Mesenteric fat pad (tissue), 1 donor: ENCODE measurements at places on chromosomes 7 and 10.
A peak's percentile ranks its signal among the peaks of the same experiment; 100 is the strongest.

DNA sequence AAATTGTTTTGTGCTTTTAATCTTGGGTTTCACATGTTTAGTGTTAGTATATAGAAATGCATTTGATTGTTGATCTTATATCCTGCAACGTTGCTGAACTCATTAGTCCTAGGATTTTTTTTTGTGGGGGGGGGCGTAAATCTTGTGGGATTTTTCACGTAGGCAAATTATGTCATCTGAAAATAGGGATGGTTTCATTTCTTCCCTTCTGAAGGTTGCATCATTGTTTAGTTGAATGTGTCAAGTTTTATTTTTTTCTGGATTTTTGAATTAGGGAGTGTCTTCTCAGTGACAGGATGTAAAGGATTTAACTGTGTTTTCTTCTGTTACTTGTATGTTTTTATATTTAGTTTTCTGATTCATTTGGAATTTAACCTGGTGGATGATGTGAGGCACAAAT, 26.7 kb downstream of the MKLN1 start:
- DNase-seq: no peak

DNA sequence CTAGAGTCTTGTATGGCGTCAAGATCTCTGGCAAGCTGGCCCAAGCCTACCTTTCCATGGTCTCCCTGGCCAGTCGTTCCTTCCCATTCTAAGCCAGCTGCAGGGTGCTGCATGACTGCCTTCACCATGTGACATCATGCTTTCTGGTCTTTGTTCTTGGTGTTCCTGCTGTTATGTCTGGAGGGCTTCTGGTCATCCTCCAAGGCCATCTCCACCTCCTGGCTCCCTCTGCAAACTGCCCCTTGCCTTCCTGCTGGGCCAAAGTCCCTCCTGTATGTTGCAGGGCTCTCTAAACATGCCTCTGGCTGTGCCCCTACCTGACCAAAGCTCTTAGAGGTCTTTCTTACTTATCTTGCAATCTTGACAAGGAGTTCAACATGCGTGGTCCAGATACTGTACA, 44.4 kb upstream of the SHH start:
- DNase-seq: peak; percentile 45

DNA sequence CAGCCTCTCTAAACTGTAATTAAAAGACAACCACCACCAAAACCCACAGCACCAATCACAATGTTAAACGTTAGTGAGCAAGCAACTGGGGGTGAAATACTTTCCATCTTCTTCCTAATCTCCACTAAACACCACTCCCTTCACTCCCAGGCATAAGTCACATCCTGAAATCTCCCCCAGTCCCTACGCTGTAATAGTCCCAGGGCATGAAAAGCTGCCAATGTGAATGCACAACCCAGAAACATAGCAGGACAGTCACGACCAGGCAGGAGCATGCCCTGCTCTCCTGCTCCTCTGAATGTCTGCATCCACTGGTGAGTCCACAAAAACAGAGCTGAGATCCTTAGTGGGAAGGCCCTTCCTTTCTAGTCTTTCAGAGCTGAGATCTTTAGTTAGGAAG, 288.9 kb downstream of the PARD3 start:
- no peak for DNase-seq

DNA sequence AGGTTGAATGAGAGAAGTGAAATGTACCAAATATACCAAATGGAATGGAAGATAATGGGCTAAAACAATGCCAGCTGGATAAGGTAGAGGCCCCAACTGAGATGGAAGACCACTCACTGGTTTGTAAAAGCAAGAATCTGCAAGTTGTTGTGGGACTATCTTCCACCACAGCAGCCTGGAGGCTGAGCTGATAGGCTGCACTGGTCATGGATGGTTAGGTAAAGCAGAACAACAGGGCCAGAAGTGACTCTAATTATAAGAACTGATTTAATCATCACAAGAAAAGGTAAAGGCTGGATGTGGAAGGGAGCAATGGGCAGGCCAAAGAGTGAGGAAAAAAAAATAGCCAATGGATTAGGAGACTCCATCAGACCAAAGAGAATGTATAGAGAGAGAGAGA, 11.8 kb downstream of the TFEC start:
- DNase-seq: no peak

GRCh38 chr7:97167176-97167575, 49.7 kb downstream of the SDHAF3 start:
- DNase-seq: no peak

DNA sequence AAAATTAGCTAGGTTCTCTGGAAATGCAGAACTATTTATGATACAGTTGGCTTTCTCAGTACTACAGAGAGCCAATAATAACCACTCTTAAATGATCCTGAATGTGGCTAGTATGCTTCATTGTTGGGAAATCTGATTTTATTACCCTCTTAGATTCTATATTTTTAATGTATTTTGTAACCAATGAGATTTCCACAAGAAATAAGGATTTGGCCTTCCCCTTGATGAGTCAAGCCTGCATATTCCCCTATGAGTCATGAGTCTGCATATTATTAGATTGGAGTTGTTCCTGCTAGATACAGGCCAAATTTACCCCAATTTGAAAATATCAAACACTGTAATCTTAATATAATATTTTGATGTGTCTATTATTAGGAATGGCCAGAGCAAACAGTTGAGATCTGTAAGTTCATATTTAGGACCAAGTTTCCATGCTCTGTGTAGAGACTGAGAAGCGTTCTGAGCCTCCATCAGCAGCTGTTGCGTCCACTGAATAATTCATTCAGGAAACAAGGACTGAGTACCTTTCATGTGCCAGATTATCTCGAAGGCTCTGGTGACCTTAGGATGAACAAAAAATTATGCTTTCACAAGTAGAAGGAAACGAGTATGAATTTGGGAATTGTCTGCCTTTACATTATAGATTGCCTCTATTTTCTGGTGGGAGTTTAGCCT, 793.4 kb downstream of the NRG3 start:
- DNase-seq: no peak

- peak; percentile 83 for DNase-seq
Measured at GRCh38 chr10:133159611-133159949, 439 bp upstream of the KNDC1 start.

GRCh38 chr10:23121135-23121534, 25.8 kb downstream of the MSRB2 start:
- DNase-seq: no peak

GRCh38 chr10:119688033-119688508, 36.9 kb downstream of the BAG3 start:
- DNase-seq: no peak

DNA sequence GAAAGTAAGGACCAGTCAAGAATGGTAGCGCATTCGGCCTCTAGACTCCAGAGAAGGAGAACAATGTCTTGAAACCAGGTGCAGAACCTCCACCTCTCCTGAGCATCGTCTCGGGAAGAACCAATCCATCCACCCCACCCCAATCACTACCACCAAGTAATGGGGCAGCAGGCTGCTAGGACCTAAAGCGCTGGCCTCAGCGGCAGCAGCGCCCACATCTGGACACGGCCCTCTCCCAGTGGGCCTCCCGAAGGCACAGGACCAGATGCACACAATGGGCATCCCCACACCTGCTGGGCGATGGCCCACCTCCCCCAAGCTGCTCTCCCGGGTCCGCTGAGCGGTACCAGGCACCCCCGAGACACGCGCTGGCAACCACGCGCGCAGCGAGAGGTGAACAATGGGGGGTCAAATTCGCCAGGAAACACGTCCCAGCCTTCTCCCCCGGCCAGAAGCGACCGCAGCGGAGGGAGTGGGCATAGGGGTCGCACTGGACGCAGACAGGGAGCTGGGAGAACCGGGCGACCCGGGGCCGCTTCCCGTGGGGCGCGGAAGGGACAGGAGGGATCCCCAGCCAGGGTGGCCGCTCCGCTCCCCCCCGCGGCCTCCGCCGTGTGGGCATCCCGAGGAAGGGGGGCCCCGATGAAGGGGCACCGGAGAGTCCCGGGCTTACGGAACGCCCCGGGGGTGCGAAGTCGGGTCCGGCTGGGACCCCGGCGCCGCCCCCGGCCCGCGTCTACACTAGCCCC, 506 bp downstream of the CTTNBP2 start:
- no peak for DNase-seq

DNA sequence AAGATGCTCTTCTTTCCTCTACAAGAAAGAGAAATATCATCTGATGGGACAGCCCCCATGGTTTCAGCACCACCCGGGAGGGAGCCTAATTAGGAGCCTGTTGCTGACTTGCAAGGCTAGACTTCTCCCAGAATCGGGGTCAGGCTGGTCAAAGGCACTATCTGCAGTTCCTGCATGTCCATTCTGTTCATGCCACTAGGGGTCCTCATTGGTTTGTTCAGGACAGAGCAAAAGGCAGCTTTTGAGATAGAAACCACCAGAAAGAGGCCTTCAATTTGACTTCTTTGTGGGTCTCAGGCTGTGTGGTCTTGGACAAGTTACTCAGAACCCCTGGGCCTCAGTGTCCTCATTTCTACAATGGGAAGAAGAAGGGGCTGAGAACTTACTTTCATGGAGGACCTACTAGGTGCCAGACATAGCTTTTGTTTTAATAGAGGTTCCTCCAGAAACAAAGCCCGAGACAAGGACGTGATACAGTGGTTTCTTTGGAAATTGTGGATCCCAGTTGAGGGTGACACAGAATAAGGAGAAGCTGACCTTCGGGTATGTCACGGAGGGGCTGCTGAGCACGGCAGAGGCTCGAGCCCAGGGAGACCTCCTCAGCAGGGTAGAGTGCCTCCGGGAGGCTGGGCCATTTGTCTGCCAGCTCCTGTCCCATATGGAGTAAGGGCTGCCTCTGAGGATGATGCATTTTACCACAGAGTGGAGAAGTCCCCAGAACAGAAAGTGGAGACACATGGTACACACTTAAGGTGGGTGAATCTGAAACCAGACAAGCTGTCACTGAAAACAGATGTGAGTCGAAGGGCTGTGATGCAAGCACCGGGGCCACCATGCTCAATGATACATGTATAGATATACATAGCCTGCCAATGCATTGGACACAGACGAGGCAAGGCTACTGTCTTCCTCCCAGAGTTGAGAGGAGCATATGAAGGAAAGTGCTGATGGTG, 33.1 kb upstream of the NEUROD6 start:
- DNase-seq: no peak

DNA sequence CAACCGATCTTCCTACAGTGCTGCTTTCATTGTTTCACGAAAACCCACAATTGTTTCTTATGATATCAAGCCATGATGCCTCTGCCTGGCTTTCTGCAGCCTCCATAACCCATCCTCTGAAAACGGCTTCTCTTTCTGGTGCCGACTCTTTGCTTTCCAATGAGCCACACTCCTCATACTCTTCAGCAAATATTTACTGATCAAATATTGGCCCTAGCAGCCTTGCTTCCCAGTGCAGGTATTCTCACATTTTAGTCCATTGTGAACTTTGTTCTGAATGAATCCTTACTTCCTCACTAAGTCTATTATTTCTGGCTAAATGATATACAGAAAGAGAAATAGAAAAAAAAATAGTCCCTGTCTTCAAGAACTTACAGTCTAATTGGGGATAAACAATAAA, 35.5 kb downstream of the LAMB1 start:
- DNase-seq: no peak

GRCh38 chr7:30526163-30526562, 21.5 kb upstream of the GGCT start:
- no peak for DNase-seq

DNA sequence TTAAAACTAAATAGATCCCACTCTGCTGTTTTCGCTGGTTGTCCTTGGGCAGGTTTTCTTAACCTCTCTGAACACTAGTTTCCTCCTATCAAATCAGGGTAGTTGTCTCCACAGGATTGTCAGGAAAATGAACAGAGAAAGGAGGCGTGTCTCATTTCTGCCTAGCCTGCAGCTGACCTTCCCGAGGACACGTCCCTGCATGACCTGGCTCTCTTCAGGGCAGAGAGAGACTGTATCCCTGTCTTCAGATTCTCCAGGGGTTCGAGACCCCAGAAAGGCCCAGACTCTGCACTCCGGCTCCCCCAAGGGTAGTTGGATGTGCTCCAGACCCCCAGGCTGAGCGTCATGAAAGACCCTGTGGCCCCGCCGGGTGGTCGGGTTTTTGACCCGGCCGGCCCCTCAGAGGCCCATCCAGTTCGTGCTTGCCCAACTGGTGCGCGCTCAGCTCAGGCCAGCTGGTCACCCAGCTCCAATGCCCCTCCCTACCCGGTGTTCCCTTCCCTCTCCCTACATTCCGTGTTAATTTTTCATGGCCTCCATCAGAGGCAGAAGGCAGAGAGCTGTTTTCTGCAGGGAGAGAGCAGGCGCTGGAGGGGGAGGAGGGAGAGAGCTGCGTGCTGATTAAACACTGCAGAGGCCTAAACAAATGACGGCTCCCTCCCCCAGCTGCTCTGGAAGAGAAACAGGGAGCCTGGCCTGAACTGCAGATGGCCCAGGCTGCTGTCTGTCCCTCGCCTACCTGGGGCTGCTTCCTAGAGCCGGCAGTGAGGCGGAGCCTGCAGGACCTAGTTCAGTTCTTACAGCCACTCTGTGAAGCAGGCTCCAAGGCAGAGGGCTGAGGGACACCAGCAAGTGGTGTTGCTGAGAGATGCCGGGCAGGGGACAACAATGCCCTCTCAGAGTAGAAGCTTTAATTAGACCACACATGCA, 86.2 kb upstream of the PPIF start:
- DNase-seq: no peak

DNA sequence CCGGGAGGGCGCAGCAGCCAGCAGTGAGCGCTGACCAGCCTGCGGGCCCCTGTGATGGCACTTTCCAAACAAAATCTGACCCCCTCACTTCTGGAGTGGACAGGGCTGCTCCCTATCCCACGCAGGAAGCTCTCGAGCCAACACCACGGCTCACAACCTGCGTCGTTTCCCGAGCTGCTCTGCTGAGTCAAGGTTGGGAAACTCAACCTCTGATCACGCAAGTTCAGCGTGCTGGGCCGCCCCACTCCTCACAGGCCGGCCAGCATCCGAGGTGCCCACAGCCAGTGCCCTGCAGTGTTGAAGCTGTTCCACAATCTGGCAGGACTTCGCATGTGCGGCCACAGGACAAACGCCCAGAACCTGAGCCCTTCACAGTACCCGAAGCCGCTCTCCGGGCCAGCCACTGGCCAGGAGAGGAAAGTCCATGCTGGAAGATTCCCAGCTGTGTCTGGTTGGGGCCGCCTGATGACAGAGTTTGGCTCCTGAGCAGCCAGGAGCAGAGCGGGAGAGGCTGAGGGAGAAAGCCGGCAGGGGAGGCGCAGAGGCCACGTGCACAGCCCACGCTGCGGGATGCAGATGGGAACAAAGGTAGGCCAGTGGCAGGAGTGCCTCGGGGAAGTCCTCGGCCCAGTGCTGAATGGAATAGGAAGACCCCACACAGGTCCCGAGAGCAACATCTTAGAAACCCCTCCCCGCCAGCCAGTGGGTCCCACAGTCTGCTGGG, 263.3 kb upstream of the TCERG1L start:
- DNase-seq: peak; percentile 83

DNA sequence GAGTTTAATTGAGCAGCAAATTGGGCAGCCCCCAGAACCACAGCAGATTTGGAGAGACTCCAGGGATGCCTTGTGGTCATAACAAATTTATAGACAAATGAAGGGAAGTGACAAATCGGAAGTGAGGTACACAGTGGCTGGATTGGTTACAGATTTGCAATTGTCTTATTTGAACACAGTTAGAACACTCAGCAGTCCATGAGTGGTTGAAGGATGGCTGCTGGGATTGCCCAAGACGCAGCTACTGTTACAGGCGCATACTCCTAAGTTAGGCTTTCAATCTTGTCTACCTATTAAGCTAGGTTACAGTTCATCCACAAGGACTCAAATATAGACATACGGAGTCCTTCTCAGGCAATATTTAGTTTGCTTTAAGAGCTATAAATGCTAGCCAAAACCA, 7.4 kb downstream of the ACADSB start:
- no peak for DNase-seq
